ENCODE measurements at places on chromosomes 1 and 21. TPM values are rescaled to one million over a fixed set of nuclear protein-coding genes. Genes with fewer than 3 reads are reported as not detected.

The CELA3B gene
- total RNA-seq = not detected

The BSDC1 gene
- 55.8 TPM for total RNA-seq

DNA sequence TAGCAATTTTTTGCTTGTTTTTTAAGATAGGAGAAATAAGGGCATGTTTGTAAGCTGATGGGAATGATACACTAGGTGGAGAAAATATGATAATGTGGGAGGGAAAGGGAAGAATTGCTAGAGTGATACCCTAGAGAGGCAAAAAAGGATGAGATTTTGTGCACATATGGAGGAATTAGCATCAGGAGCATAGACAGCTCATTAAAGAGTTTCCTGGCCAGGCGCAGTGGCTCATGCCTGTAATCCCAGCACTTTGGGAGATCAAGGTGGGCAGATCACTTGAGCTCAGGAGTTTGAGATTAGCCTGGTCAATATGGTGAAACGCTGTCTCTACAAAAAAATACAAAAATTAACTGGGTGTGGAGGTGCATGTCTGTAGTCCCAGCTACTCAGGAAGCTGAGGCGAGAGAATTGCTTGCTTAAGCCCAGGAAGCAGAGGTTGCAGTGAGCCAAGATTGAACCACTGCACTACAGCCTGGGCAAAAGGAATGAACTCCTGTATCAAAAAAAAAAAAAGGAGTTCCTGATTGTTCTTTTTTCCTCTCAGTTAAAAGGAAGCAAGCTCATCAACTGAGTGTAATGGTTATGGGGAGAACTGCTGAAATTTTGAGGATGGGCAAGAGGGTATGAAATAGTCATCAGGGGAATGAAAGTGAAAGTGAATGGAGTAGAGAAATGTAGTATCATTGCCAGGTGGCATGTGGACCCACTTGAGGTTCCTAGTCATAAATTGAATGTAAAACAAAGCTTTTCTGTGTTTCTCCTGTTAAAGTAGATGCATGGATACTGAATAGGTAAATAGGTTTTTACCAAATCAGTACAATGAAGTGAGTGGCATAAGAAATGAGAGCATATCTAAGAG lies 35.5 kb downstream of the SH3GLB1 start:
- DNase-seq = no peak

GRCh38 chr21:32819694-32820093 lies 48.1 kb upstream of the PAXBP1 start:
- DNase-seq = no peak

DNA sequence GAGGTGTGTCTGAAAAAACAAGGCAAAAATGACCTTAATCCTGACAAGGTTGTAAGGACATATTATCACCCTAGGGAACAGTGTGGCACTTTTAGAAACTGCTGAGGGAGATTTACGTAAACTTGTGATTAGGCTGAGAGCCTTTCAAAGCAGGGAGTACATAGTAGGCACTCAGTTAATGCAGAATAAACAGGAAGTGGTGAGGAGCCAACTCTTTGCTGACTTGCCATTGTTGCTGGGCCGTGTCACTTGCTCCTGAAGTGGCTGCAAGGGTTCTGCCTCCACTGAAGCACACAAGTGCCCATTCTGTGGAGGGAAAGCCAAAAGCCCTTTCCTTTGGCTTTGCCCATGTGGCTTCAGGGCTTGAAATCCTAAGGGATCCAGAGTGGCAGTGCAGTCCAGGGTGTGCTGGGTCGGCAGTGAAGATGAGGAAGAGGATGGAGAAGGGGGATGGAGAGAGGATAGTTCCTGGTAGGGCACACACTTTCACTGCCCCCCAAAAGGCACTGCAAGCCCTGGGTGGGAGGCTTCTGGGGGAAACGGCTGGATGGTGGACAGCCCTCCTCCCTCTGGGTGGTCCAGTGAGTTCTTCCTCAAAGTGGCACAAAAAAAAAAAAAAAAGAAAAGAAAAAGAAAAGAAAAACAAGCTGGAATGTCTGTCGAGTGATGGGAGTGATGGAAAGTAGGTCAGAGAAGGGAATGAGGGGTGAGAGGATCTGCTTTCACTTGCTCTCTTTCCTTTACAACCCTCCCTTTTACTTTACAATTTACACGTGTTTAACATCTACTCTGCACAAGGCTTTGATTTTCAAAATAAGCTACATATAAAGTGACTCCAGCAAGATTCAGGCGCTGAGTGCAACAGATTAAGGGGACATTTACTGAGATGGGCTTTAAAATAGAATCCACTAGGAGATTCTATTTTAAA lies 13.7 kb upstream of the RHEX start:
- peak; percentile 17 for DNase-seq
